Activated T-cell treated with anti-CD3 and anti-CD28 coated beads, Interleukin-2, amount 50 U/mL, for 48 hours (primary cell): ENCODE measurements at places on chromosomes 1 and 21.

DNA sequence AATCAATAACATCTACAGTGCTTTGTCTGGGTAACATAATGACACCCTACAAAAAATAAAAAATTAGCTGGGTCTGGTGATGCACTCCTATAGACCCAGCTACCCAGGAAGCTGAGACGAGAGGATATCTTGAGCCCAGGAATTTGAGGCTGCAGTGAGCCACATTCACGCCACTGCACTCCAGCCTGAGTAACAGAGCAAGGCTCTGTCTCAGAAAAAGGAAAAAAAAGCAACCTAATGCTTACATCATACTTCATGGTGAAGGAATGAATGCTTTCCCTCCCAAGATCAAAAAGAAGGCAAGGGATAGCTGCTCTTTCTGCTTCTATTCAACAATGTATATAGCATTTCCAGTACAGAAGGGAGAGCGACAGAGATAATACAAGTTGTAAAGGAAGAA is 24.2 kb upstream of the CTTNBP2NL start:
- DNase-seq = no peak

DNA sequence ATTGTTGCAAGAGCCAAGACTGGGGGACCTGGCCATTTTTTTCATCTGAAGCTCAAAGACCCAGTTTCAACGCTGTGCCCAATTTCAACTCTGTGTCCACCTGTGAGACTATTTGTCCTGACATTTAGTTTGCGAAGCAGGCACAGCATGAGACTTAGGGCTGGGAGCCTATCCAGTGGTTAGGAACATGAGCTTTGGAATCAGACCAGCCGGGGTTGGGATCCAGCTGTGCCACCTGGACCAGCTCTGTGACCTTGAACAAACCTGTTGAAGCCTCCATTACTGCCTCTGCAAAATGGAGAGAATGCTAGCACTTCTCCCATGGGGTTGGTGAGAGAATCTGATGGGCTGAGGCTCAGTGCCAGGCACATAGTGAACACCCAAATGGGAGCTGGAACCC is 206.1 kb upstream of the TMEM51 start:
- DNase-seq = no peak

- no peak for DNase-seq
These were observed 9.3 kb downstream of the SPRR2G start for GRCh38 chr1:153141377-153141776.

- no peak for DNase-seq
These were observed 153.9 kb upstream of the LMO4 start for GRCh38 chr1:87174724-87175245.

DNA sequence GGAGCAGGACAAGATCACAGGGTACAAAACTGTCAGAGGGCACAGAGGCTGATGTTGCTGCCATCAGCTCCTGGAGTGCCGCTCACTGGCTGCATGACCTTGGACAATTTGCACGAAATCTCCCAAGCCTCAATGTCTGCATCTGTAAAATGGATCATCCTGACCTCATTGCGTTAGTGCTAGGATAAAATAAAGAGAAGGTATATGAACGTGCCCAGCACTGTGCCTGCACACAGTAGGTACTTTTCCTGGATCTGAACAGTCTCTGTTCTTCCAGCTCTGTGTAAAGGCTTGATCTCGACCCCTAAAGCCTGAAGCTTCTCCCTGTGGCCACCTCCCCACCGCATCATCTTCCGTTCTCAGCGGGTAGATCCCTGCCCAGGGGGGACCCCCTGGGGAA is 12.9 kb downstream of the TNFRSF1B start:
- no peak for DNase-seq

- no peak for DNase-seq
These were observed 210.5 kb downstream of the MATN1 start for GRCh38 chr1:30512914-30513265.

DNA sequence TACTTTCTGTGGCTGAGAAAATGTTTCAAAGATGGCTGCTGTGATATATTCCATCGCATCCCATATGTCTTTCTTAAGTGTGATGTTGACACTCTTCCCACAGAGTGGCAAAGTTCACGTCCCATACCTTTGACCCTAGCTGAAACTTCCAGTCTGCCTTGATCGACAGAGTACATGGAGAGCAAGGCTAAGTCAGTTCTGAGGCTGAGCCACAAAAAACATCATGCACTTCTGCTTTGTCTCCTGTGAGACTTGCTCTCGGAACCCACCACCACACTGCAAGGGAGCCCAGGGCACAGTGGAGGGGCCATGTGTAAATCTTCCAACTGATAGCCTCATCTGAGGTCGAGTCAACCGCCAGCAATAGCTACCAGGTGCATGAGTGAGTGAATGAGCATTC is 431.9 kb upstream of the RUNX1 start:
- no peak for DNase-seq

DNA sequence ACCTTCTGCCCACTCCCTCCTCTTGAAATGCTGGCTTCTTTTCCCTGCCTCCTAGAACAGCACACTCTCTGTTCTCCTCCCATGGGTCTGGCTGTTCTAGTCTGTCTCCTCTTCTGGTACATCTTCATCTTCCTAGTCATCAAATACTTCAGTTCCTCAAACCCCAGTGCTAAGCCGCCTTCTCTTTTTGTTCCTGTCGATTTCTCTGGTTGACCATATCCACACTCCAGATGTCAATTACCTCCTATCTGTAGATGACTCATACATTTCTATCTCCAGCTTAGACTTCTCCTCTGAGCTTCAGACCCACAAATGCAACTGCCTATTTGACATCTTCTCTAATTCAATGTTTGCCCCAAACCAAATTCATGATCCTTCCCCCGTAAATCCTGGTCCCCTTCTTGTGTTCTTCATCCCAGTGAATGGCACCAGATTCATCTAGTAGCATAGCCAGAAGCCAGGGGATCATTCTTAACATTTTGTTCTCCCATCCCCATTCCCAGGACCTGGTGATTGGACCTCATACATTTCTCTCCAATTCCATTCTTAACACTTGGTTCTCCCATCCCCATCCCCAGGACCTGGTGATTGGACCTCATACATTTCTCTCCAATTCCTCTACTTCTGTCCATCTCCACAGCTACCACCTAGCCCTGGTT is 35.9 kb downstream of the USP24 start:
- DNase-seq = no peak

DNA sequence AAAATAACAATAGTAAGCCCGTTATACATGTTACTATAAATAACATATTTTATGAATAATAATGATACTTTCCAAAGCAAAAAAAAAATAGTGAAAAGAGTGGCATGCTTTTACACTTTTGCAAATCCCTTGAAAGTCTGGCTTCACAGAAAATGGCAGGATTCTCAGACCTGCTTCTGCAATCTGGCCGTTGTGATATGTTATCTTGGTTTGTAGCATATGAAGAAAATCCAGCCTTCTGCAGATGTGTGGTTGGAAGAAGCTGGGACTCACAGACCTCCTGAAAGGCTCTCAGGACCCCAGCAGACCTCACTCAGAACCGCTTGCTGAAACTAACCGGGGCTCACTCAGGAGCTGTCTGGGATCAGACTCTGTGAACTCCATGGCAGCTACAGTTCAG is 256.0 kb upstream of the TMEM51 start:
- no peak for DNase-seq

GRCh38 chr1:62954758-62955157 is 170.8 kb downstream of the ATG4C start:
- DNase-seq = no peak

DNA sequence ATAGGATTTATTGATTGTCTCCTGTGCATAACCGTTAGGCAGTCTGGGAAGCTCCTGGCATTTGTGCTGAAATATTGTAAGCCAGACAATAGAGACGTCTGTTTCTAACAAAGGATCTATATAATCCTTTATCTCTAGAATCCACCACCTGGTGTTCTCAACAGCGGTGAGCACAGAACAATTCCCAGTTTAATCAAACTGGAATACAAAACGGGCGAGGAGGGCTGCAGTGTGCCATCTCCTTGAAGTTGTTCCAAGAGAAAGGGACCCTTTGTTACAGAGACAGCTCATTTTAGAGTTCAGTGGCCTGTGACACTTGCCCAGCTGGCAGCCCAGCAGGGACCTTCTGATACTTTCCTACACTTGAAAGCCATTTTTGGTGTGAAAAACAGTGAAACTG is 162.8 kb upstream of the IVNS1ABP start:
- no peak for DNase-seq

DNA sequence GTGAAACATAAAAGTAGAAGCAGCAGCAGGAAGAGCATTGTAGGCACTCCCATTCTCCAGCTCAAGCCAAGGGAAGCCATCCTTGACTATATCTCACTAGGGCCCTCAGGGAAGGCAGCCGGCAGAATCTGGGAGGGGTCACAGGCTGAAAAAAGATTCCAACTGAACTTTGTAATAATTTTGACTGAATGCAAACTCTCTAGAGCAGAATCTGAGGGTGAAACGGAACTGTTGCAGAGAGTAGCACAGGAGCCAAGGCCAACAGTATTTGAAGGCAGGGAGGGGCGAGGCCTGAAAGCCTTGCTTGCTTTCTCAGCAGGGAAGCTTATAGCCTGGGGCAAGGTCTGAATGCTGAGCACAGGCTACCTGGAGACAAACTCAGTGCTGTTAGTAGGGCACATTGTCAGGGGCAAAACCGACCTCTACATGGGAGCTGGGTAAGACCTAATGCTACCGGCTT is 180.6 kb downstream of the COL24A1 start:
- no peak for DNase-seq

GRCh38 chr1:100494393-100495084 is 43.4 kb upstream of the GPR88 start:
- DNase-seq = no peak

- no peak for DNase-seq
These were observed 50.1 kb downstream of the ZNF281 start for GRCh38 chr1:200359610-200360163.

DNA sequence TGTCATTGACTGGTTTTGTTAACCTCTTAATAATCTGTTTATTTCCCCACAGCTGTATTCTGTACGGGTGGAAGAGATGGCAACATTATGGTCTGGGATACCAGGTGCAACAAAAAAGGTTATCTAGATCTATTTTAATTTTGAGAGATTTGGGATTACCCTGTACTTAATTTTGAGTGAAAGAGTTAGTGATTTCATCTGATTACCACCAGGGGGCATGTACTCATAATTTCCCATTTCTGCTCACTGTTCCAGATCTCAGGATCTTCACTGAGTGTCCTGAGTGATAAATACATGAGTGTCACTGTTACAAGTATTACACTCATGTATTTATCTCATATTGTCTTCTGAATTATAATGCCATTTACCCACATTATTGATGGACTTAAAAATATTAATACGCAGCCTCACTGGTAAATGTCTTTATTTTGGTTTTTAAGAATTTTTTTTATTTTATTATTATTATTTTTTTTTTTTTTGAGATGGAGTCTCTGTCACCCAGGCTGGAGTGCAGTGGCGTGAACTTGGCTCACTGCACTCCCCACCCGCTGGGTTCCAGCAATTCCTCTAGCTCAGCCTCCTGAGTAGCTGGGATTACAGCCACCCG is 27.4 kb downstream of the DTL start:
- no peak for DNase-seq

DNA sequence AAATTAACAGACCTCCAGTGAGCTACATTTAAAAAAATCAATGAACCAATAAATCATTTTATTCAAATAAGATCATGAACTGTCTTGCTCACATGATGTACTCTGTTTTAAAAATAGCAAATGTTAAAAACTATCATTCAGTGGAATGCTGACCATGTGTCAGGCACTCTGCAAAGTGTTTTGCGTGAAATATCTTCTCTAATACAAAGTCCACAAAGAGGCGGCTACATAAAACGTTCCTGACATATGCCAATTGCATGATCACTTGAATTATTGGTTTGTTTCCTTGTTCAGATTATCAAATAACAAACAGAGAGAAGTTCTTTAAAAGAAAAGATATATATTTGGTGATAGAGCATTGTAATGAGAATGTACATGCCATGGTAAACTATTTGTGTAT is 10.7 kb downstream of the FMO2 start:
- no peak for DNase-seq

DNA sequence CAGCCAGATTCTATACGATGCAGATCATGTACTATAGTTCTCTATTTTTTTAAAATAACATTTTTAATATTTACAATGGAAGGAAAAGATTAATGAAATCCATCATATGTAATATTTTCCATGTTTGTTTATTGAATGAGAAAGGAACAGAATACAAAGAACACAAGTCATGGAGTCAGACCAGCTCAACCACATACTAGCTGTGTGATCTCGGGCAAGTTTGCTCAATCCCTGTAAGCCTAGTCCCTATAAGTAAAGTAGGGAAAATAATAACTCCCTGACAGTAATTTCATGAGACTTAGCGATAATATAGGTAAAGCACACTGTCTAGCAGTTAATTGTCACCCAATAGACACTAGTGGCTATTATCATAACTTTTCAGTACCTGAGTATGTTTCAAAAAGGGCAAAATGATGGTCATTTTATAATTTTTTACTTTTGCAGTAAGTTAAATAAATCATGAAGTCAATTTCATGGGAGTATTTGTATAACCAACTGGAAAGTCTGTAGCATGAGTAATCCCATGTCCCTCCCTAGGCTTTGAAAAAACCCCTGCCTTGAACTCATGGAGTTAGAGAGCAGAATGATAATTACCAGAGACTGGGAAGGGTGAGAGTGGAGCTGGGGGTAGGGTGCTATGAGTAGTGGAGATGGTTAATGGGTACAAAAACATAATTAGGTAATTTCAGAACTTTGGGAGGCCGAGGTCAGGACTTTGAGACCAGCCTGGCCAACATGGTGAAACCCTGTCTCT is 37.0 kb upstream of the EPS15 start:
- DNase-seq = no peak

- no peak for DNase-seq
These were observed 74.1 kb downstream of the PRDM2 start for GRCh38 chr1:13774121-13774520.

GRCh38 chr1:157951230-157951629 is 42.2 kb upstream of the KIRREL1 start:
- no peak for DNase-seq

- no peak for DNase-seq
These were observed 129.6 kb downstream of the RYR2 start for GRCh38 chr1:237171454-237172117.

GRCh38 chr1:107414550-107414949 is 273.7 kb downstream of the NTNG1 start:
- DNase-seq = no peak

GRCh38 chr21:35538386-35538785 is 489.3 kb upstream of the RUNX1 start:
- DNase-seq = no peak

DNA sequence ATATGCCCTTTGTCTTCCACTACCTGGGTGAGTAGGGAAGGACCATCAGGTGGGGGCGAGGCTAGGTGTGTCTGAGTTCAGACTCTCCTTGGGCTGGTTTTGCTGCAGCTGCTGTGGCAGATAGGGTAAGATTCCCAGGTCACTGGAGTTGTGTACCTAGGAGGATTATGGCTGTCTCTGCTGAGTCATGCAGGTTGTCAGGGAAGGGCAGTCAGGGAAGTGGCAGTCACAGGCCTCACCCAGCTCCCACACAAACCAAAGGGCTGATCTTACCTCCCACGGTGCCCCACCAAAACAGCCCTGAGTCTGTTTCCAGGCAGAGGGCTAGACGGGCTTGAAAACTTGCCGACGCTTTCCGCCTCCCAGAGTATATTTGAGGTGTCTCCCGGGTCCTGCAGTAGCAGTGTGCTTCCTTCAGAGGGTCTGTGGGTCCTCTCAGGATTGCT is 201.6 kb upstream of the PLXNA2 start:
- DNase-seq = no peak
